Germinal center (tissue), 1 donor: ENCODE measurements at places on chromosomes 3 and 15.

DNA sequence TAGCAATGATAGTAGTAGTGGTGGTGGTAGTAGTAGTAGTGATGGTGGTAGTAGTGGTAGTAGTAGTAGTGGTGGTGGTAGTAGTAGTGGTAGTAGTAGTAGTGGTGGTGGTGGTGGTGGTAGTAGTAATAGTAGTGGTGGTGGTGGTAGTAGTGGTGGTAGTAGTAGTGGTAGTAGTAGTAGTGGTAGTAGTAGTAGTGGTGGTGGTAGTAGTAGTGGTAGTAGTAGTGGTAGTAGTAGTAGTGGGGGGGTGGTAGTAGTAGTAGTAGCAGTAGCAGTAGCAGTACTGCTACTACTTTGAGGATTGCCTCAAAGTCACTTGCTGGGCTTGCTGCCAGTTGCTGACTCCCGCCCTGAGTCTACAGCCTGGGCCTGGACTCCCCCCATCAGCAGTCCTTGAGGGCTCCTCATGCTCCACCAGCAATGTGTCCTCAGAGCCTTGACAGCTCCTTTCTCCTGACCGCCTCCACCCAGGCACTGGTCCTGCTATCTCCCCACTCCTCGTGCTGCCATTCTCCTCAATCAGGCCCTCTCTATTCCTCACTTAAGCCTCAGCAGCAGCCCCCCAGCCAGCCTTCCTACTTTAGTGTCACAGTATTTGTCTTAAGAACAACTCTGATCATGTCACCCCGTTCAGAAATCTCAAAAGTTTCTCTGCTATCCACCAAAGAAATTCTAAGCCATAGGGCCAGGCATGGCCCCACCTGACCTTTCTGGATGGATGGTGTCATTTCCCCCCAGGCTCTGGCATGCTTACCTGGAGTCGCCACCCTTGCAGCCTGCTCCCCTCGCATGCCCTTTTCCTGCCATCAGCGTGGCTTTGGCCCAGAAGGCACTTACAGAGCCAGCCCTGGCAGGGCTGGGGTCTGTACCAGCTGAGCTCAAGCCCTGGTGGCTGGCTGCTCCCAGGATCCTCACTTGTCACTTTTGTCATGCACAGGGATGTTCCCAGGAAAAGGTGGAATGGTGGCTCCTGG, 45.6 kb downstream of the DLEC1 start:
- DNase-seq = peak; percentile 27

- DNase-seq = no peak
These were observed 56.3 kb downstream of the RSRC1 start for GRCh38 chr3:158166223-158166622.

DNA sequence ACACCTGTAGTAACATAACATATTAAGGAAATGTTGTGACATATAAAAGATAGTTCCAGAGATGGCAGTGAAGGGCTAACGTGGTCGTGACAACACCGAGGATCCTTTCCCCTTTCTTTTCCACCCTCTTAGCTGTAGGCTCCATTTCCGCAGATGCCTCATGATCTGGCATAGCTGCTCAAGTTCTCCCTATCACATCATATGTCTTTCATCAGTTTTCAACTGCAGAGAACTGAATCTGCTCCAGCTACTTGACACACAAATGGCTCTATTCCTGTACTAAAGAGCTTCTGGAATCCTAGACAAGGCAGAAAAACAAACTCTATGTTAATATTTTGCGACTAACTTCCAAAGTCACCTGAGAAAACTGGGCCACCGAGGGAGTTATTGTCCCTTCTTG, 275.0 kb upstream of the SLCO3A1 start:
- no peak for DNase-seq

DNA sequence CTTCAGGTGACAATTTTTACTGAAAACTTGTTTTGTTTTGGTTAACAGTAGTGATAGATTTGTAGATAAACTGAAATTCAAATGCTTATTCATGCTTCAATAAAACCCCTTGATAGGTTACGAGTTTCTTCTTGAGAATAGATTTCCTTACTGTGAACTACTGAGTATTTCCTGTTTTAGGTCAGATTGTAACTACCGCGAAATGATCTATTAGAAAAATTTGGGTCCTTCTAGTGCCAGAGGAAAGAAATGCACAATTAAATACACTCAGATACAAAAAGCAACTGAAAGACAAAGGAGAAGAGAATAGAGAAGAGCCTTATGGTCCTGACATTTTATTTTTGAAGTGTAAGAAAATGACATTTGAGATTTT, 251.7 kb upstream of the TBL1XR1 start:
- no peak for DNase-seq

GRCh38 chr15:63250312-63250965, 27.0 kb upstream of the APH1B start:
- DNase-seq = no peak

- DNase-seq = no peak
These were observed 137.9 kb upstream of the CADM2 start for GRCh38 chr3:84820906-84821305.

DNA sequence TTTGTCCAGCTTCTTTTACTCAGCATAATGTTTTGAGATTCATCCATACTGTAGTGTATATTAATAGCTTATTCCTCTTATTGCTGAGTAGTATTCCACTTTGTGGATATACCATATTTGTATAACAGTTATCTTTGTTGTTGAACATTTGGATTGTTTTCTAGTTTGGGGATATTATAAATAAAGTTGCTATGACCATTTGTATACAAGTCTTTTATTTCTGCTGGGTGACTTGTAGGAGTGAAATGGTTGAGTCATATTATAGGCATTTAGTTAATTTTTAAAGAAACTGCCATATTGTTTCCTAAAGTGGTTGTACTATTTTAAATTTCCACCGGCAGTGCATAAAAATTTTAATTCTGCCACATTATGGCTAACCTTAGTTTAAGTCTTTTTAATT, 53.4 kb downstream of the RPL39L start:
- DNase-seq = no peak

DNA sequence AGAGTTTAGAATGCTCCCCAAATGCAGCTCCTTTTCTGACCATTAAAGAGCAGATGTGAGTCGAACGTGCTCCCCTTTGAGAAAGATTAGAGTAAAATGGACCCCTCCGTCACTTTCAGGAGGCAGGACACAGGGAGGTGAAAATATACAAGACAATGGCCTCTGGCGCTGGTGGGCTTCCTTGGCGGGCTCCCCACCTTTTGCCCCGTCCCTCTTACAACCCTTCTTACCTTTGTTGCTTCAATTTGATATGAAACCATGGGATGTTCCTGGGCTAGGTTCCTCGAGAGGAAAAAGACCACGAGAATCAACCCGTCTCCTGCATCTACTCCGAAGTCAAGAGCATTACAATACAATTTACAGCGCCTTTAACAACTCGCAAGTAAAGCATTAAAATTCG, 214.2 kb downstream of the MEIS2 start:
- DNase-seq = no peak
